Cardiac muscle cell (in vitro differentiated cells and primary cell): ENCODE measurements at places on chromosomes 11 and 22.
A peak's percentile ranks its signal among the peaks of the same experiment; 100 is the strongest.

- no peaks in the 10 kb centered on the region for H3K4me1 ChIP-seq
- H3K27me3 ChIP-seq = no peaks in the 10 kb centered on the region
- DNase-seq = peak; percentile 43
- H3K4me3 ChIP-seq = no peak overlapping the region
These were observed 944 bp downstream of the C11orf86 start for GRCh38 chr11:66976028-66976467.

GRCh38 chr11:121241343-121242211 lies 51.0 kb upstream of the SC5D start:
- H3K27me3 ChIP-seq = no peaks in the 10 kb centered on the region
- peak; percentile 19 for DNase-seq
- no peak overlapping the region for H3K4me3 ChIP-seq
- H3K36me3 ChIP-seq = no peaks in the 10 kb centered on the region
- peak overlapping the region; percentile 98 for H3K27ac ChIP-seq

DNA sequence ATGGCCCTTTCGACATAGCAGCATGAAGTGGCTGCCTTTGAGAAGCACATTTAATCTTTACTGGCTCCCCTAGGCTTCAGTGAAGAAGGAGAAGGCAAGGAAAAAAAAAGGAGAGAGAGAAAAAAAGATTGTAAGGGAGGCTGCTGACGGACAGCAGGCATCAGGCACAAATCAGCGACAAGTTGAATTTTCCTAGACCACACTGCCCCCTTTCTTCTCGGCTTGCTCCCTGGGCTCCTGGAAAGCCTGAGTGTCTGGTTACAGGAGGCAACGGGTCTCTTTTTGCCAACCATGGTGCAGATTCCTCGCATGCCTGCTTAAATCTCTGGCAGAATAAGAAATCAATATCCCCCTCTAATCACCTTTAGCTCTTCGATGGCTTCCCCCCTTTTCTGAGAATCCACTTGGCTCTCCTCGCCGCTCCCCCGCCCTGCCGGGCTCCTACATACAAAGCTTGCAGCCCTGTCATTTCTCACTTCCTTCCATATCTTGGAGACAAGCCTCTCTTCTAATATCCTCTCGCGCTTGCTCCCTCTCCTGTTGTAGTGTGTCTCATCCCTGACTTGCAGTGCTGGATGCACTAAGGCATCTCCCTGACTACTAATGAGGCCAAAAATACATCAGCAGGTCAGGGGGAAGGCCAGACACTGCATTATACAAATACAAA lies 14.3 kb downstream of the BLID start:
- H3K4me3 ChIP-seq = peak overlapping the region; percentile 61
- H3K27ac ChIP-seq = peak overlapping the region; percentile 91
- DNase-seq = peak; percentile 92
- no peaks in the 10 kb centered on the region for H3K27me3 ChIP-seq
- H3K4me1 ChIP-seq = peaks cover 46% of the 10 kb centered on the region

GRCh38 chr22:37561212-37562048 lies 1.1 kb downstream of the CDC42EP1 start:
- DNase-seq = peak; percentile 94
- peaks cover 11% of the 10 kb centered on the region for H3K27me3 ChIP-seq
- no peaks in the 10 kb centered on the region for H3K36me3 ChIP-seq
- no peak overlapping the region for H3K27ac ChIP-seq

DNA sequence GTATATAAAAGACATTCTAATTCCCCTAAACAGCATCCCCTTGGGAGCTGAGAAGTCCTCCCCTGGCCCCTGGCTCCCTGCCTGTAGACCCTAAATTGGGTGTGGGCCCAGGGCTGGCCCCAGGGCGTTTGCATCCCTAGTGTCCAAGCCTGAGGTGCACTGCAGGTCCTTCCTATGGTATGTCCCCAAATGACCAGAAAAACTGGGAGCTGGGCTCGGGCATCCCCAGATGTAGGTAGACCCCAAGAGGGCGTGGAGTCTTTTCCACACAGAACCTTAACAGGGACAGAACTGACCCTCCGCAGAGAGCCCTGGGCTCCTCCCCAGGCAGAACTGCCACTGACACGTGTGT lies 782 bp upstream of the OSBPL5 start:
- H3K27me3 ChIP-seq = no peaks in the 10 kb centered on the region
- no peak overlapping the region for H3K27ac ChIP-seq
- no peak overlapping the region for H3K4me3 ChIP-seq
- no peaks in the 10 kb centered on the region for H3K36me3 ChIP-seq
- H3K4me1 ChIP-seq = peaks cover 33% of the 10 kb centered on the region
- no peak for DNase-seq

DNA sequence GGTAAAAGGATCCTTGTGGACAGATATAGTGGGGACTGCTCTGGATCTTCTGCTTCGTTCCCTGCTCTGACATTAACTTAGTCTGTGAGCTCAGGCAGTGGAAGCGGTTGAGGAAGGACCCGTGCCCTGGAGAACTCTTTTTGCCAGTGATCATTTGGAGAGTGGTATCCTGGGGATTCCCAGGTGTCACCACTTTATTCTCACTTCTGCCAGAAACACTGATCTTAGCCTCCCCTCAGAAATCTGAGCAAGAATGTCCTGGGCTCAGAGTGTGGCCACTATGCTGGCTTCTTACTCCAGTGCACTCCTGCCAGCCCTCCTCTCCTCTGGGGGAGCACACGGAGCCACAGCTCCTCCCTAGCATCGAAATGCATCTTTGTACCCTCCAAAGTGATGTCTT lies 7.6 kb upstream of the PHOX2A start:
- H3K27ac ChIP-seq = no peak overlapping the region
- H3K36me3 ChIP-seq = no peaks in the 10 kb centered on the region
- no peak for DNase-seq
- no peaks in the 10 kb centered on the region for H3K4me1 ChIP-seq
- H3K27me3 ChIP-seq = peaks cover 23% of the 10 kb centered on the region

GRCh38 chr22:41357191-41357590 lies 24.6 kb upstream of the TEF start:
- no peak for DNase-seq
- H3K27me3 ChIP-seq = no peaks in the 10 kb centered on the region
- peaks cover 7% of the 10 kb centered on the region for H3K4me1 ChIP-seq

GRCh38 chr11:106473089-106473722 lies 395.7 kb downstream of the AASDHPPT start:
- H3K4me1 ChIP-seq = peaks cover 20% of the 10 kb centered on the region
- no peak for DNase-seq
- H3K36me3 ChIP-seq = no peaks in the 10 kb centered on the region

GRCh38 chr22:30390974-30391691 lies 3.9 kb upstream of the RNF215 start:
- no peaks in the 10 kb centered on the region for H3K36me3 ChIP-seq
- H3K4me3 ChIP-seq = no peak overlapping the region
- no peak overlapping the region for H3K27ac ChIP-seq
- H3K4me1 ChIP-seq = no peaks in the 10 kb centered on the region
- DNase-seq = peak; percentile 73

DNA sequence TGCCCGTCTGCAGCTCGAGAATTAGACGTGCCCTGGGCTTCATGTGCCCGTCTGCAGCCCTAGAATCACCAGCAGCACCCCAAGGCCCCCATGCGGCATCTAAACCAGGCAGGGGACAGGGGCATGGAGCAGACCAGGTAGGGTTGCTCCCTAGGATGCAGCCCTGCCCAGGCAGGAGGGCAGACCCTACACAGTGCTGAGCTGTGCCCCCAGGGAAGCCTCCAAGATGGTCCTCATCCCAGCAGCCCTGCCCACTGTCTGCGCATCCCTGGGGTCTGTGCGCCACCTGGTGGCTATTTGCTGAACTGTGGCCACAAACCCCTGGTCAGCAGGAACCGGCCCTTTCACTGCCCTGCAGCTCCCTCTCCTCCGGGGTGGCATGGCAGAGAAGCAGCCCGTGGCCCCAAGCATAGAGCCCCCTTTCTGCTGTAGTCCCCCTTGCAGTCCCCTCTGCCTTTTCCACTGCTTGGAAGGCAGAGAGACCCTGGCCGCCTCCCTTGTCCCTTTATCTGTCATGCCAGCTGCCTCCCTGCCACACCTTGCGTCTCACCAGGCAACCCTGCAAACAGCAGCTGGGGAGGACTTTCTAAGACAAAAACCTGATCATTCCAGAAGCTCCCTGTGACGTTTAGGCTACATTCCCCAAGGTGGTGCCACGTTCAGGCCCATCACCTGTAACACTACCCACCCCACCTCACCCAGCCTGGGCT lies 86.6 kb downstream of the KCNQ1 start:
- no peak overlapping the region for H3K27ac ChIP-seq
- peaks cover 3% of the 10 kb centered on the region for H3K27me3 ChIP-seq
- no peaks in the 10 kb centered on the region for H3K36me3 ChIP-seq
- DNase-seq = peak; percentile 80

DNA sequence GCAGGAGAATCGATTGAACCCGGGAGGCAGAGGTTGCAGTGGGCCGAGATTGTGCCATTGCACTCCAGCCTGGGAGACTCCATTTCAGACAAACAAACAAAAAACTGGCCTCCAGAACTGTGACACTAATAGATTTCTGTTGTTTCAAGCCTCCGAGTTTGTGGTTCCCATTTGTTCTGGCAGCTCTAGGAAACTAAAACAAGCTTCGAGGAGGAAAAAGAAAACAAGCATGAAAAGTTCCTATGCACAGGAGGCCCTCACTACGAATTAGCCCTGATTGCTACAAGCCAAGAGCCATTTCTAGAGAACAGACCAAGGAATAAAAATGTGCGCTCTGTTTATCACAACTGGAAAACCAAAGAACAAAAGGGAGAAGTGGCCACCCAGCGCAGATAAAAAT lies 47.8 kb upstream of the SHANK2 start:
- H3K27me3 ChIP-seq = no peaks in the 10 kb centered on the region
- H3K4me3 ChIP-seq = no peak overlapping the region
- no peak overlapping the region for H3K27ac ChIP-seq

DNA sequence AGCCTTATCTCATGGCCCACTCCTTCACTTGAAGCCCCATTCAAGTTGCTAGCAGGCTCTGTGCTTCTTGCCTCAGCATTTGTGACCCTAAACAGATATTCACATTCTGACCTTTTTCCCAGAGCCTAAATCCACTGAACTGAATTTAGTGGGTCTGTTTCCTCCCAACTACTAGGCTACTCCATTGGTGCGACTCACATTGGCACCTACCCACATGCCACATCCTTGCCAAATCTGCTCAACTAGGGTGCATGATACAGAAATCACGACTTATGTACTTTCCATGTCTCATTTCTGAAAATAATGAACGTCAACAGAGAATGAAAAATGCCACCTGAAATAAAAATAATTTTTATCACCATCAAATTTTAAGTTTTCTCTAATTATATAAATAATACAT lies 8.4 kb upstream of the MMP12 start:
- DNase-seq = no peak
- H3K4me3 ChIP-seq = no peak overlapping the region
- H3K4me1 ChIP-seq = no peaks in the 10 kb centered on the region
- no peak overlapping the region for H3K27ac ChIP-seq
- H3K27me3 ChIP-seq = no peaks in the 10 kb centered on the region
